ENCODE measurements at places on chromosomes 4 and X. TPM values are rescaled to one million over a fixed set of nuclear protein-coding genes. Genes with fewer than 3 reads are reported as not detected.
A peak's percentile ranks its signal among the peaks of the same experiment; 100 is the strongest.

GRCh38 chrX:139559383-139560042, 29.0 kb downstream of the F9 start:
- H3K4me3 ChIP-seq = no peak overlapping the region
- peaks cover 2% of the 10 kb centered on the region for H3K27me3 ChIP-seq
- H3K27ac ChIP-seq = no peak overlapping the region
- peaks cover 3% of the 10 kb centered on the region for H3K4me1 ChIP-seq
- DNase-seq = peak; percentile 31
- no peaks in the 10 kb centered on the region for H3K36me3 ChIP-seq

GRCh38 chrX:69556060-69557011, 52.2 kb downstream of the NALF2 start:
- no peaks in the 10 kb centered on the region for H3K27me3 ChIP-seq
- no peaks in the 10 kb centered on the region for H3K4me1 ChIP-seq
- H3K27ac ChIP-seq = no peak overlapping the region
- no peak for DNase-seq

DNA sequence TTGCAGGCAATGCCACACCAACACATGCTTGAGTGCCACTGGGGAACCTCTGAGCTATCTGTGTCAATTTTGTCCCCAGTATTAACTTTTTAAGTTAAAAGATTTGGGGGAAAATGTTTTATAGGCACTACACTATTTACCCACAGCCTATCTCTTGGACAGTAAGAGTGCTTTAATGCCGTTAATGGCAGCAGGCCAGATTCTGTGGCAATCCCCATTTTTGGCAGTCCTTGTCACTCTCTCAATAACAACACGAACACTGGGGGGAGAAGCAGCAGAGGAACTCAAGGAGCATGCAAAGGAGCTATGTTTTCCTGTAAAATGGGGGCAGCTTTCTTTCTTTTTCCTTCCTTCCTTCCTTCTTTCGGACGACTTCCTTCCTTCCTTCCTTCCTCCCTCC, 168.6 kb downstream of the NSUN7 start:
- H3K36me3 ChIP-seq = no peaks in the 10 kb centered on the region
- H3K27ac ChIP-seq = no peak overlapping the region
- no peaks in the 10 kb centered on the region for H3K27me3 ChIP-seq
- no peak overlapping the region for H3K4me3 ChIP-seq
- no peak for DNase-seq
- peaks cover 24% of the 10 kb centered on the region for H3K4me1 ChIP-seq

DNA sequence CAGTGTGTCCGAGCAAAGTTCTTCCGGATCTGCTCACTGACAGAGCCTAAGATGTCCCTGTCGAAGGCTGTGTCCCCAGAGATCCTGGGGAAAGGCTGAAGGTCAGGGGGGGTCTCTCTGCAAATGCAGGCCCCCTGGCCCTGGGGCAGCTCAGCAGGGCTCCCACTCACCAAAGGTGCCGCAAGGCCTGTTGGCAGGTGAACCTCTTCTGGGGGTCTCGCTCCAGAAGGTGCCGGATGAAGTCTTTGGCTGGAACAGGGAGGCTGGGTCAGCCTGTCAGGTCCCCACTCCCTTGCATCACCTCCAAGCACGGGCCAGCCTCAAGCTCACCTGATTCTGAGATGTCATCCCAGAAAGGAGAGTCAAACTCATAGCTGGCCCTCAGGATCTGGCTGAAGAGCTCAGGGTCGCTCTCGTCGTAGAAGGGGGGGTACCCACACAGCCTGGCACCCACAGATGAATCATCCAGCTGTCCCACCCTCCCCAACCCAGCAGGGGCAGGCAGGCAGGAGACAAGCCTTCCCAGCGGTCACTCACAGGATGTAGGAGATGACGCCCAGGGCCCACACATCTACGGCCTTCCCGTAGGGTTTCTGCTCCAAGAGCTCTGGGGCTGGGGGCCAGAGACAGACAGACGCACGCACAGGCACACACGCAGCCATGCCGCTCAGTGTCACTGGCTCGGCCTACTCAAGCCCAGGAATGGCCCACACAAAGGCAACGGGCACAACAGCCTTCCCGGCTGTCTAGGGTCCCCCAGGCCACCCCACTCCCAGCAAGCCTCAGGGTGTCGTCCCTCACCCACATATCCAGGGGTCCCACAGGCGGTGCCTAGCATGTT, 2.6 kb downstream of the PNCK start:
- peaks cover 17% of the 10 kb centered on the region for H3K27me3 ChIP-seq
- H3K4me1 ChIP-seq = peaks cover 10% of the 10 kb centered on the region
- no peaks in the 10 kb centered on the region for H3K36me3 ChIP-seq
- H3K27ac ChIP-seq = no peak overlapping the region

DNA sequence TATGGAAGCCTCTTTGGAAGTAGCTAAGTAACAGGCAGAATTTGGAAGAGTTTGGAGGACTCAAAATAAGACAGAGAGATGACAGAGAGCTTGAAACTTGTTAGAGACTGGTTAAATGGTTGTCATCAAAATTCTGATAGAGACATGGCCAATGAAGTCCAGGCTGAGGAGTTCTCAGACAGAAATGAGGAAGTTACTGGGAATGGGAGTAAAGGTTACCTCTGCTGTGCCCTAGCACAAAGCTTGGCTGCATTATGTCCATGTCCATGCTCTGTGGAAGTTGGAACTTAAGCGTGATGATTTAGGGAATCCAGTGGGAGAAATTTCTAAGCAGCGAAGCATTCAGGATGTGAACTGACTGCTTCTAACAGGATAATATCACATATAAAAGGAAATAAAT, 146.2 kb upstream of the NDST4 start:
- no peak for DNase-seq
- no peak overlapping the region for H3K27ac ChIP-seq
- no peaks in the 10 kb centered on the region for H3K36me3 ChIP-seq
- no peak overlapping the region for H3K4me3 ChIP-seq
- no peaks in the 10 kb centered on the region for H3K4me1 ChIP-seq

GIMD1 gene
- not detected for total RNA-seq

REPS2 gene
- total RNA-seq = not detected

SLC7A11 gene
- total RNA-seq = 3.4 TPM

CXCL11 gene
- not detected for total RNA-seq

RAI2 gene
- total RNA-seq = 0.50 TPM
